ENCODE measurements at places on chromosomes 6 and 20. TPM values are rescaled to one million over a fixed set of nuclear protein-coding genes. Genes with fewer than 3 reads are reported as not detected.

NKX2-4 gene
- total RNA-seq = not detected

PTP4A1 gene
- total RNA-seq = 22.2 TPM

EYS gene
- 0.08 TPM for total RNA-seq

MEI4 gene
- total RNA-seq = 0.29 TPM

ENPP1 gene
- total RNA-seq = 1.4 TPM

NR2E1 gene
- not detected for total RNA-seq

SIRPB1 gene
- 14.0 TPM for total RNA-seq

CTAGE9 gene
- total RNA-seq = not detected

IRF4 gene
- 0.28 TPM for total RNA-seq

PTCRA gene
- total RNA-seq = 1.7 TPM

HLA-DQA1 gene
- 13.1 TPM for total RNA-seq

HLA-DQB2 gene
- 7.3 TPM for total RNA-seq

SLC17A3 gene
- not detected for total RNA-seq

ZNF335 gene
- total RNA-seq = 5.6 TPM

SNAI1 gene
- total RNA-seq = 3.3 TPM

RPS10 gene
- 1,180 TPM for total RNA-seq

GRCh38 chr6:170365593-170365992 lies 59.0 kb downstream of the FAM120B start:
- no peak overlapping the region for H3K4me3 ChIP-seq
- H3K4me1 ChIP-seq = peaks cover 2% of the 10 kb centered on the region
- no peaks in the 10 kb centered on the region for H3K36me3 ChIP-seq
- H3K27ac ChIP-seq = no peak overlapping the region

- no peak for DNase-seq
- no peaks in the 10 kb centered on the region for H3K36me3 ChIP-seq
- H3K27ac ChIP-seq = no peak overlapping the region
These were observed 18.4 kb downstream of the PDSS2 start for GRCh38 chr6:107440936-107441335.

- H3K27me3 ChIP-seq = no peaks in the 10 kb centered on the region
- DNase-seq = peak; percentile 89
- H3K4me1 ChIP-seq = peaks cover 36% of the 10 kb centered on the region
- no peaks in the 10 kb centered on the region for H3K36me3 ChIP-seq
These were observed 2.8 kb upstream of the CDSN start for GRCh38 chr6:31122791-31123706.

DNA sequence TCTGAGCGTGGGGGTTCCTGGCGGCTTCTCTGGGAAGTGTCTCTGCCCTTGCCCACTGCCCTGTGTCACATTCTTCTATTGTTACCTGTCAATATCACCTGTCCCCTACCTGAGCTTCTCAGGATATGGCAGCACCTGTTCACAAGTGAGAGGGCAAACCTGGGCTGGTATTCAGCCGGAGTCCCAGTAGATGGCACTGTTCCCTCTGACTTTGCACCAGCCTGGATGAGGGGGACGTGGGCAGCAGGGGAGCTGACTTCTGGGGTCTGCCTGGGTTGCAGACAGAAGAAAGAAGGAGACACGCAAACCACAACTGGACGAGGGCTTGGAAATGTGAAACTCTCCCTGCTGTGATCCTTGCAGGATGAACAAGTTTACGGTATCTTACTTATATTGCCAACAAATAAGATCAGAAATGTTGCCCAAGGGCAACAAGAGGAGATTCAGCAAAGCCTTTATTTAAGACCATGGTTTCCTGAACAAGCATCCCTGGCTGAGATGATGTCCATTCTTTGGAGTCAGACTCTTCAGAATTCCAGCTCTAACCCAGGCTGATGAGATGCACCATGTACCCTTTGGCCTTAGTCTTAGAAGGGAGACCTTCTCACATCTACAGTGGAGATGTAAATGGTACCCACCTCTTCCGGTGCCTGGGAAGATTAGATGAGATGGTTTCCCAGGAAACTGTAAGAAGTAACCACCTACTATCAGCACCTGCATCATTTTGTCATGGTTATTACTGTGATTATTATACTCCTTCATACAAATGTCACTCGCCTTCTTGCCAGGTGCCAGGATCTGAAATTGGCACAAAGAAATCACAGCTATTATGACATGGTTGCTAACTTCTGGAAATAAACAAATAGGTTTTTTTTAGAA lies 400.0 kb upstream of the CDH4 start:
- no peaks in the 10 kb centered on the region for H3K36me3 ChIP-seq
- H3K4me3 ChIP-seq = no peak overlapping the region
- H3K27me3 ChIP-seq = no peaks in the 10 kb centered on the region
- no peaks in the 10 kb centered on the region for H3K4me1 ChIP-seq
- no peak overlapping the region for H3K27ac ChIP-seq

- H3K36me3 ChIP-seq = no peaks in the 10 kb centered on the region
- H3K27me3 ChIP-seq = peaks cover 5% of the 10 kb centered on the region
- no peak overlapping the region for H3K4me3 ChIP-seq
- H3K4me1 ChIP-seq = no peaks in the 10 kb centered on the region
- no peak overlapping the region for H3K27ac ChIP-seq
These were observed 12.3 kb downstream of the CST5 start for GRCh38 chr20:23867152-23867776.

- H3K4me3 ChIP-seq = no peak overlapping the region
- no peak for DNase-seq
These were observed 33.8 kb downstream of the TOX2 start for GRCh38 chr20:43948455-43948854.

DNA sequence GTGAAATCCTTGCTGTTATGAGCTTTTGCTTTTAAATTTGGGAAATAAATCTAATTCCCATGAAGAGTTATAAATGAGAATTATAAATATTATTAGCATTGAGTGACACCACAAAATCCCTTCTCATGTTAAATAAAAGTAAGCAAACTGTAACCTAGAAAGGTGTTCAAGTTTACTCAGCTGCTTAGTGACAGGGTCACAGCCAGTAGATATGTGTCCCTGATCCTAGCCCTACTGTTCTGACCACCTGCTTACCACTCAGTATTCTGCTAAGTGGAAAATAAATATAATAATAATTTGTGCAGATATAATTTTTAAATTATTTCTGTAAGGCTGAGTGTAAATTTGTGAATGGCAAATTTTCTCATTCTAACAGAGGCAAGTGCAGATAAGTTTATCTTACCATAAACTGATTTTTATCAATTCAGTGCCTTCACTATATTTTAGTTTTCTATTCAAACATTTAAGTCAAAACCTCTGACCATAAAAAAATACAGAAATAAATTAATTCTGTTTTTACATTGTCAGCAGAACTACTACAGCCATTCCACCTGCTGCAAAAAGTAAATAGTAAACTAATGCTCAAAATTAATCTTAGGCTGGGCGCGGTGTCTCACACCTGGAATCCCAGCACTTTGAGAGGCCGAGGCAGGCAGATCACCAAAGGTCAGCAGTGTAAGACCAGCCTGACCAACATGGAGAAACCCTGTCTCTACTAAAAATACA lies 118.2 kb downstream of the TENT5A start:
- no peaks in the 10 kb centered on the region for H3K27me3 ChIP-seq
- H3K4me3 ChIP-seq = no peak overlapping the region
- H3K27ac ChIP-seq = no peak overlapping the region
- H3K4me1 ChIP-seq = no peaks in the 10 kb centered on the region
- DNase-seq = no peak
- H3K36me3 ChIP-seq = no peaks in the 10 kb centered on the region

DNA sequence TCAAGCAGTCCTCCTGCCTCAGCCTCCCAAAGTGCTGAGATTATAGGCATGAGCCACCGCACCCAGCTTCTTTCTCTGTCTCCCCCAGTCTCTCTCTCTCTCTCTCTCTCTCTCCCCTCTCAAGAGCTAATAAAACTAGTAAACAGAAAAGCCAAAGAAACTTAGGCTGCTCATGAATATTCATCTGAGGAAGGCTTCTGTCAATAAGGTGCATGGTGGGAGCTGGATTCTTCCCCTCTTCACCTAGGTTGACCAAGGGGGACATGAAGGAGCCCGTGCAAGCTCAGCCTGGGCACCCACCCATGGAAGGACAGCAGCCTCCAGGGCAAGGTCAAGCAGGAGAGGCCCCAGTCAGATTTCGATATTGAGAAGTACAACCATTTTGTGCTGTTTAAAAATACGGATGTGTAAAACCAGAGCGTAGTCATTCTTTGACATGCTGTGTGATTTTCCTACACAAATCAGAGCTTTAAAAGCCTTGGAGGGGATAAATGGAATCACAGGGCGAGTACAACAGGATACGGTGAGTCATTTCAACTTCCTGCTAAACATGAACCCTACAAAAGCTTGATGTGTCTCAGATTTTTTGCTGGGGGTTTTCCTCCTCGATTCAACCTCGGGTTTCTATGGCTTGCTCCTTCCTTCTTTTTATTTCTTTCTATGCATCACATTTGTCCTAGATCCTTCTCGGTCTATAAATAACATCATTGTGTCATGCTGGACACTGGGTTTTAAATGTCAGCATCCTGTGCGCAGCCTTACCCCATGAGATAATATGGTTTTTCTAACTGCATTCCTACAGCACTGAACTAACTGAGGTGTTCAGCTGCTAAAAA lies 368.9 kb upstream of the JARID2 start:
- no peak overlapping the region for H3K4me3 ChIP-seq
- H3K27me3 ChIP-seq = no peaks in the 10 kb centered on the region
- H3K36me3 ChIP-seq = no peaks in the 10 kb centered on the region
- H3K27ac ChIP-seq = peak overlapping the region; percentile 71
- H3K4me1 ChIP-seq = peaks cover 46% of the 10 kb centered on the region

GRCh38 chr6:144066741-144067484 lies 28.5 kb downstream of the SF3B5 start:
- H3K36me3 ChIP-seq = no peaks in the 10 kb centered on the region
- H3K4me1 ChIP-seq = peaks cover 23% of the 10 kb centered on the region
- no peak for DNase-seq
- no peak overlapping the region for H3K4me3 ChIP-seq
- H3K27me3 ChIP-seq = no peaks in the 10 kb centered on the region

DNA sequence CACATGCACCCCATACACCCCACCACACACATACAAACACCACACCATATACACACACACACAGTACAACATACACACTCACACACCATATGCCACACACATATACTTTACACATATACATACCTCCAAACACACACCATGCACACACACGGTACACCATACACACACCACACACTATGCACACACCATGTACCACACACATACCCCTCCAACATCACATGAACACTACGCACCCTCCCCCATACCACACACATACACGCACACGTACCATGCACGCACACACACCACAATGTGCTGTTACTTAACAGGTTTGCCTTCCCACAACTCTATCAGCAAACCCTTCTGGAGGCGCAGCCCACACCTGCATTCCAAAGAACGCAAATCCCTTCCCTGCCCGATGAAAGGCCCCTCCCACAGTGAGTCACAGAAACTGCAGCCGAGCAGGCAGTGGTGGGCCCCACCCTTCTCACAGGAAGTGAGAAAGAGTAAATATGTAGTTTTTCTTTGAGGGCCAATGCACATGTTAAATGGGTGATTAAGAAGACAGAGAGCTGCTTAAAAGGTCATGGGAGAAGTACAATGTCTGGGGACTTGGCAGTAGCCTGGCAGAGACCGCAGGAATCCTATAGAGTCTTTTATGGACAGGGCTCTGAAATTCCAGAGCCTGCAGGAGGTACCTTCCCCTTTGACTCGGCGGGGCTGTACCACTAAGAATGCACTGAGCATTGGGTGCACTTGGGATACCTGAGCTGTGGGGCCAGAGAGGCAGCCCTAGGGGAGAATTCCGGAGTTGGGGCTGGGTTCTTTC lies 34.1 kb upstream of the EZR start:
- peak; percentile 56 for DNase-seq
- H3K36me3 ChIP-seq = no peaks in the 10 kb centered on the region
- no peak overlapping the region for H3K27ac ChIP-seq
- H3K4me3 ChIP-seq = no peak overlapping the region

- H3K4me3 ChIP-seq = peak overlapping the region; percentile 9
- H3K27me3 ChIP-seq = no peaks in the 10 kb centered on the region
- H3K36me3 ChIP-seq = peaks cover 76% of the 10 kb centered on the region
These were observed 15.6 kb downstream of the PM20D2 start for GRCh38 chr6:89161326-89162046.

GRCh38 chr6:8415280-8415679 lies 20.1 kb downstream of the SLC35B3 start:
- no peak for DNase-seq
- H3K27me3 ChIP-seq = no peaks in the 10 kb centered on the region
- peaks cover 9% of the 10 kb centered on the region for H3K36me3 ChIP-seq
- no peak overlapping the region for H3K4me3 ChIP-seq

DNA sequence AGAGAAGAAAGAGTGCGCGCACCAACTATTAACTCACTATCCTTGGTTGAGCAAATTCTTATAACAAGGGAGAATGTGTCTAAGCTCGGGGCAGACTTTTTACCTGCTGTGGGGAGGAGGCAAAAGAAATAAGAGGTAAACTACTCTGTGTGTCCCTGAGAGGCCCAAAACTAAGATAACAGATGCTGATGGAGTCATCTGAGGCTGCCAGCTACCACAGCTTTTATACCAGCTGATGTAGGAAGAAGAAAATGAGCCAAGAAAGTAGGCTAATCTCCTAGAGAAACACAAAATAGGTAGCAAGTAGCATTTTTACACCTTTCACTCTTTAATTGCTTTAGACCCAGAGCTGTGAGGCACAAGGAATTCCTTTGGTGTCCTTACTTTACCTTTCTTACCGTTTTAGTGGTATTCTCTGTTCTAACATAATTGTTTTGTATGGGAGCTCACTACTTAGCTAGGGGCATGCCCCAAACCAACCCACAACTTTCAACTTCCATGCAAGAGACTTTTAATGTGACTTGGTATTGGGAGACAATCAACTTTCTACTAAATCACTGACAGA lies 27.8 kb upstream of the PIM1 start:
- no peak overlapping the region for H3K4me3 ChIP-seq
- DNase-seq = no peak
- H3K27ac ChIP-seq = peak overlapping the region; percentile 66
- peaks cover 8% of the 10 kb centered on the region for H3K4me1 ChIP-seq

GRCh38 chr20:60453388-60454246 lies 495.4 kb downstream of the CDH26 start:
- no peak for DNase-seq
- no peak overlapping the region for H3K4me3 ChIP-seq
- H3K27ac ChIP-seq = no peak overlapping the region
- no peaks in the 10 kb centered on the region for H3K36me3 ChIP-seq
- H3K4me1 ChIP-seq = peaks cover under 1% of the 10 kb centered on the region

- DNase-seq = peak; percentile 19
- peak overlapping the region; percentile 97 for H3K4me3 ChIP-seq
- H3K4me1 ChIP-seq = peaks cover 24% of the 10 kb centered on the region
- H3K36me3 ChIP-seq = no peaks in the 10 kb centered on the region
- H3K27ac ChIP-seq = no peak overlapping the region
These were observed 1.6 kb downstream of the SAMD10 start for GRCh38 chr20:63977739-63978276.

DNA sequence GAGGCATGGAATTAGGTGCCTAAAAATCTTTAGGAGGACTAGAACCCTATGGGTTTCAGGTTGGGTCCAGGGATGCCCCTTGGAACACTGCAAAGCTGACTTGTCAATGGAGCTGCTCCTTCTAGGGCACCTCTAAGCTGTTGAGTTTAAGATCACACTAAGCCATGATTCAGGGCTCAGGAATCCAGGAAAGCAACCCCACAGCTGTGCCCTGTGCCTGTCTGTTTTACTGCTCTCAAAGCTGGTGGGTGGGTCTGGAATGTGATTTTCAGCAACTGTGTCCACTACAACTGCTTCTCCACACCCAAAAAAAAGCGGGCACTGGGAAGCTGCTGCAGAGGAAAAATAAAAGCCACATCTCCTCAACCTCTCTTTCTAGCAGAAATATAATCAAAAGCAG lies 310.4 kb upstream of the MOCS1 start:
- H3K27ac ChIP-seq = no peak overlapping the region
- H3K36me3 ChIP-seq = no peaks in the 10 kb centered on the region
- DNase-seq = no peak
- no peaks in the 10 kb centered on the region for H3K4me1 ChIP-seq

GRCh38 chr6:12058172-12058961 lies 46.3 kb downstream of the HIVEP1 start:
- no peak overlapping the region for H3K4me3 ChIP-seq
- H3K4me1 ChIP-seq = peaks cover 6% of the 10 kb centered on the region
- H3K27ac ChIP-seq = no peak overlapping the region

All from heart left ventricle (tissue), 16 donors.